ENCODE measurements at places on chromosomes 1 and 21.

- DNase-seq = no peak
Observed at GRCh38 chr21:16792101-16792500, 720.7 kb upstream of the CXADR start.

DNA sequence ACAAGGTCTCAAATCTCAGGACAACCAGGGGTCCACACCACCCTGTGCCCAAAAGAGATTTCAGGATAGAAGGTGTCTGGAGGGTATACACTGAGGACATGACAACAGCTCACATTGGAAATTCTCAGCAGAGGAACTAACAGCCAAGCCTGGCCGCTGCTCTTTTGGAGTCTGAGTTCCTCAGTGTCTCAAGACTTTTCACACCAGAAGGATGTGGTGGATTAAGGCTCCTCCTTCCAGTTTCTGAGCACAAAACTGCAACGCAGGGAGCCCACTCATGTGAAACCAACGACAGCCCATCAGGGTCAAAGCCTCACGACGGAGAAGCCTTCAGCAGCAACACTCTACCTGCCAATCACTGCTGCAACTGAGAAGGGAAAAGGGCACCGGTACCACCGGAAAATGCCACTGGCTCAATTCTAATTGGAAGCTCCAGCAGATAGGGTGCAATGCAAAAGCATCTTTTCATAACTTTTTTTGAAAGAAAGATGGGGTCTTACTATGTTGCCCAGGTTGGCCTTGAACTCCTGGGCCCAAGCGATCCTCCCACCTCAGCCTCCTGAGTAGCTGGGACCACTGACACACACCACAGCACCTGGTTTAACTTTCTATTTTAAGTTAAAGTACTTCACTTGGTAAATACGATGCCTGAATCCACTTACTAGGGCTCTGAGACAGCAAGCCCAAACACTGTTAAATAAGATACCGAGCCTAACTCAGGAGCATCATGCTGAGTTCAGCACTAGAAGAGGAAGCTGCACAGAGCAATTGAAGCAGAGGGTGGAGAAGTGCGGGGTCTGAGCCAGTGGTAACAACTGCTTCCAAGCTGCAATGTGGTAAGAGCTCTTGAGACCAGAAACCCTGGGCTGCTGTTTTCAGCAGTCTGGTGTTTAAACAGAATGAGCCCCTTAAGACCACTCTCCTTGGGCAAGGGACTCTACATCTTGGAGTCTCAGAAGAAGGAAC lies 7.8 kb downstream of the CAPZB start:
- no peak for DNase-seq

DNA sequence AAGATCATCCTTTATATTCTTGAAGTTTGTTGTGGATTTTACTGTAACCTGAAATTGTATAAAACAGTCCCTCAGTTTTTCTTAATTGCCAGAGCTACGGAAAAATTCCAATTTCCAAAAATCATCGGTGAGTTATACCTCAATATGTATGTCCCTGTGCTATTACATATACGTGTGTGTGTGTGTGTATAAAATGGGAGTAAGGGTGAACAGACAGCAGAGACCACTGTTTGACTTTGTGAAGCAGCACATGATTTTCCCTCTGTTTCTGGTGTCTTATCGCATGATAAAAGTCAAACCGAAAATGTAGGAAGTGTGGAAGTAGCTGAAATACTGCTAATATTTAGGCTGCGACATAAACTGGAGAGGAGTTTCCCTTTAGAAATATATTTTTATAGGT lies 1.2 kb downstream of the OR2T1 start:
- DNase-seq = no peak

- DNase-seq = peak; percentile 43
Observed at GRCh38 chr1:89610457-89611011, 22.4 kb upstream of the LRRC8C start.

GRCh38 chr1:226506921-226507320 lies 41.6 kb upstream of the STUM start:
- no peak for DNase-seq

- no peak for DNase-seq
Observed at GRCh38 chr21:19850157-19850556, 1148.1 kb upstream of the NCAM2 start.

DNA sequence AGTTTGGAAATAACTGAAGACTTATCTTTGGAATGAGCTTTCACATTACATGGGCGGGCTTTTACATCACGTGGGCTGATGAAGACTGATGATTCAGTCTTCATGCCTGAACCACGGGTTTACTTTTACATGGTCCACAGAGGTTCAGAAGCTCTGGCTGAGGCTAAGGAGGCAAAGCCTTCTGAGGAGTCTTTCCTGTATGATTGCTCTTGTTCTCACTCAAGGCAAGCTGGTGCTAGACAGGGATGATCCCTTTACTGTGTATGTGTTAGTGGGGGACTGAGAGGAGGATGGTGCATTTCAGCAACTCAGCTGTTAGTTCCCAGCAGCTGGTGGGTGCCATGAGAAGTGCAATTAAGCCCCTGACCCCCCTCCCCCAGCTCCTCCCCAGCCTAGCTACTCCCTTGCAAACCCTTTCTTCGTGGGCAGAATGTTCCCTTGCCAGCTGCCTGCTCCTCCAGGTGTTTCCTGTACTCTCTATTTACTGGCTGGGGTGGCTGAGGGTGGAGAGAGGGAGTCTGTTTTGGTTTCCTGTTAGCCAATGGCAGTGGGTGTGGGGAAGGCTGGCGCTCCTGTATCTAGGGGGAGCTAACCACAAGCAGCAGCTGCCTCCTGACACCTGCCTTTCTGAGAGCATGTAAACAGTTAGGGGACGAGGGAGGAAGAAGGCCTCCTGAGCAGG lies 15.4 kb downstream of the BTG2 start:
- no peak for DNase-seq

- DNase-seq = no peak
Observed at GRCh38 chr1:212983482-212983881, 32.2 kb downstream of the ANGEL2 start.

DNA sequence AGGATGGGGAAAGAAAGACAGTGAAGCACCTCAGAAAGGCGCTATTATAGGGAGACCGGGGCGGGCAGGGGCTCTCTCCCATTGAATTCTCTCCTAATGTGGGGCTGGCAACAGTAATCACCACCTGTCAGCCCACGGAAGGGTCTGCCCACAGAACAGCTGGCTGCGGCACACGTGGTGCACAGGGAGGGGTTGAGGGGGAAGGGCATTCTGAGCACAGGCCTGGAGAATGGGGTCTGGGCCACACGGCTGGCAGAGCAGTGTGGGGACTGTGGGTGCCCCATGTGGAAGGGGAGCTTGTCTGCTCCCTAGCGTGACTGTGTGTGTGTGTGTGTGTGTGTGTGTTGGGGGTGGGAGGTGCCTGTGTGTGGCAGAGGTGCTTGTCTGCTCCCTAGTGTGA lies 4.1 kb downstream of the OLFML3 start:
- no peak for DNase-seq

GRCh38 chr1:220873087-220873486 lies 6.2 kb upstream of the HLX start:
- no peak for DNase-seq

DNA sequence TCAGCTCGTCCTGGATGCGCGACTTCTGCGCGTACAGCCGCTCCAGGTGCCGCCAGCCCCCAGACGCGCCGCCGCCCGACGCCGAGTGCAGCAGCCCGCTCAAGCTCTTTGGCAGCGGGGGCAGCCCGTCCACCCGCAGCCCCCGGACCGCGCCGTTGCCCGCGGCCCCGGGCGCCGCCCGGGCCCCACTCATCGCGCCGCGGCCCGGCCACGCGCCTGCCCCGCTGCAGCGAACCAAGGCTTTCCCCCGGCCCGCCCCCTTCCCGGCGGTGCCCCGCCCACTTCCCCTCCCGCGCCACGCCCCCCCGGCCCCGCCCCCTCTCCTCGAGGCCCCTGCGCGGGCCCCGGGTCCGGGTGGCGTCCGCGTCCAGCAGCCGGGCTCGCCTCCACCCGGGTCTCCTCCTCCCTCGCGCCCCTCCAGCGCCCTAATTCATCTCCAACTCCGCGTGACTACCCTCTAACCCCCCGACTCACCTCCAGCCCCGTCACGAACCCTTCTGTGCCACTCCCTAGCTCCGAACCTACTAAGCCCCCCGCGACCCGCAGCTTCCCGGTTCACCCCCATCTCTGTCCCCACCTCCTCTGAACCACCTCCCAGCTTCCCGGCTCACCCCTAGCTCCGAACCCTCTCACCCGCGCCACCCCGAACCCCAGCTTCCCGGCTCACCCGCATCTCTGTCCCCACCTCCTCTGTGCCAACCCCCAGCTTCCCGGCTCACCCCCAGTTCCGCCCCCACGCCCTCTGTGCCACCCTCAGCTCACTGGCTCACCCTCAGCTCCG lies at the start of gene FAM89A:
FAM89A (minus strand) TSS at position 236 of the 781 bp plus-strand sequence; CDS start at position 193, 43 bp downstream.
- DNase-seq = peak; percentile 75

DNA sequence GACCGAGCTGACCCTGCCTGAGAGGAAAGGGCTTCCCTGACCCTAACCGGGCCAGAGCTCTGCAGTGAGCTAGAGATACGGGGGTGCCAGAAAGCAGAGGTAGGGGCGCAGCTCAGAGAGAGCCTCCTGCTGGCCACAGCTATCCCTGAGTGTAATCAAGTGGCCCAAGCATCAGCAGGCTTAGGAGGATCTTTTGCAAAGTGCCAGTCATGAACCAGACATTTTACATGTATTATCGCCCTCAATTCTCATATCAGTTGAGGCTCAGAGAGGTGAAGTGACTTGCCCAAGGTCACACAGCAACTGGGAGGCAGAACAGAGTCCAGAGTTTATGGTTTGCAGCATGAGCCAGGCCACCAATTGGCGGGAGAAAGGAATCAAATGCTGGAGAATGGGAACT lies 7.0 kb upstream of the ID3 start:
- DNase-seq = no peak

DNA sequence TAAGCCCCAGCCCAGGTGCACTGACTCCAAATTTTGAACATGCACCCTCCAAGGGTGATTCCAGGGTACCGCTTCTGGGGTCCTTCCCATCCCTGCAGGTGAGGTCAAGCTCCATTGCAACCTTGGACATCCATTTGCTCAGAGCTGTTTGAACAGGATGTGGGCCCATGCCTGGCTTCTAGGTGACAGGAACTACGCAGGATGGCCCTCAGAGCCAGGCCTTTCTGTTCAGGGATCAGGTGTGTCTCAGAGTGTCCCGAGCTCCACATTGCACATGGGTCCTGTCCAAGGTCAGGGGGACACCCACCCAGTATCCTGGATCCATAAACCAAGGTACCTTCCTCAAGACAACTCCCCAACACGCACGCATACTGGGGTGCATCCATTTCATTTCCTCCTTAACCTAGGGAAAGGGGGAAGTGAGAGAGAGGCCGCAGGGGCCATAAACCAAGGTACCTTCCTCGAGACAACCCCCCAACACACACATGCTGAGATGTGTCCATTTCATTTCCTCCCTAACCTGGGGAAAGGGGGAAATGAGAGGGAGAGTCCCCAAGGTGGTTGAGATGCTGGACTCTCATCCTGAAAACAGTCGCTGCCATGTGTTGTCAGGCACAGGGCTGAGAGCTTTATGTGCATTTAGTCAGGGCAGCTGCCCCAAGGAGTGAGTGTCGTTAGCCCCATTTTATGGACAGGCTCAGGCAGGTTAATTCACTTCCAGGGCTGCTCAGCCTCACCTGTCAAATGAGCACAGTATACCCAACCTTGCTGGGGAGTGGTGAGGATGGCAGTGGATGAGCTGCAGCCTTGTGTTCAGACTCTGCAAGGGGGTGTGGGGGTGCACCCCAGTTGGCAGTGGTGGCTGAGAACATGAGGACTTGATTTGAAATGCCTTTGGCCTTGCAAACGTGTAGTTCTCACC lies 2.1 kb downstream of the SLC66A1 start:
- DNase-seq = no peak

- no peak for DNase-seq
Observed at GRCh38 chr1:159987186-159987585, 33.1 kb upstream of the SLAMF9 start.

GRCh38 chr1:200224315-200224714 lies 185.5 kb downstream of the ZNF281 start:
- no peak for DNase-seq

GRCh38 chr1:117231312-117231711 lies 20.6 kb upstream of the VTCN1 start:
- DNase-seq = no peak

- no peak for DNase-seq
Observed at GRCh38 chr1:39952359-39953110, 2.4 kb upstream of the MFSD2A start.

- no peak for DNase-seq
Observed at GRCh38 chr1:241654019-241654418, 1.9 kb downstream of the WDR64 start.

DNA sequence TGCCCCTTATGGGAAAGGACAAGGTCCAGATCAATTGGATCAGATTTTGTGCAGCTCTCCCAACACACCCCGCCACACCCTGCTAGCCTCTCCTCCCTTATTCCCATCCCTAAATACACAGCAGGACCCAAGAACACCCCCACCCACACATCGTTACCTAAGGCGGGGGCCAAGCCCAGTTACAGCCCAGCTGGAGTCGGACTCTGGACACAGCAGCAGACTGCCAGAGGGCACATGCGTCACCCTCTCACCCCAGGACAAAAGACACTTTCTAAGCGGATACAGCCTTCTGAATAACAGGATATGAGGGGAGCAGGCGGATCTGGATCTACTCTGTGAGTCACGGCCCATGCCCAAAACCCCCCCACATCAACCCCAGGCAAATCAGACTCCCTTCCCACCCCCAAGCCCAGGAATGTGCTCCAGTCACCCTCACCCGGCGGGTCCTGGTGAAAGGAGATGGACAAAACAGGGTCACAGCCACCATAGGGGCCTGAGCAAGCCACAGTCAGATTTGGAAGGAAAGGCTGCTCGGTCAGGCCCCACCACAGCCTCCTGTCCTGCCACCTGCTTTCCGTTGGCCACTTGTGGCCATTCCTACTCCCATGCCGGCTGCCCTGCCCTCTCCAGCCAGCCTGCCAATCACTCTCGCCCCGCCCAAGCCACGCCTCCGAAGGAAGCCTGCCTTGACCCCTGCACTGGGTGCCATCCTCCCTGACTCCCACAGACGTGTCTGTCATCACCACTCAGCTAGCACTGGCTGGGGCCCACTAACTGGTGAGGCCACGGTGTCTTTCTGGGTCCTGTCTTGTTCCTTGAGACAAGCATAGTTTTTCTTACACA lies 4.0 kb downstream of the S100A16 start:
- DNase-seq = peak; percentile 90

GRCh38 chr1:39453603-39454002 lies 37.8 kb upstream of the BMP8A start:
- DNase-seq = peak; percentile 82

- no peak for DNase-seq
Observed at GRCh38 chr1:245091171-245091621, 63.6 kb upstream of the KIF26B start.

GRCh38 chr1:200969726-200970561 lies 53.6 kb downstream of the KIF21B start:
- no peak for DNase-seq

GRCh38 chr1:61370177-61370912 lies 288.0 kb downstream of the NFIA start:
- no peak for DNase-seq

- no peak for DNase-seq
Observed at GRCh38 chr1:12722626-12723025, 6.7 kb downstream of the AADACL3 start.

All from psoas muscle (tissue), 8 donors.